T follicular helper cell (primary cell): ENCODE measurements at places on chromosomes 11 and 22.

DNA sequence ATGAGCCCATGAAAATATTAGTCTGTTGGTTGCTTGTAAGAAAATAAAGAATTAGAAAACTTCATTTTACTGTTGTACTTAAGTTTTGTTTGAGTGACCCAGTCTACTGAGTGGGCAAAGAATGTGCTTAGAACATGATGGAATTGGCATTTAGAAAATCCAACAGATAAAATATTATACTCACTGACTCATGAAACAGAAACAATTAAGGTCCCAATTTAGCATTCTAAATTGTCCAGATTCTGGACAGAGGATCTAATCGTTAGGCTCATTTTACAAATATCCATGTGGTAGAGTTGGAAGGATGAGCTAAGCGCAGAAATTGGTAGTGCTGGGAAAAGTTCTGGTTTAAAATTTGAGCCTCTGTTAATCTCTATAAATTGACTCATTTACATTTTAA is 45.4 kb downstream of the METTL15 start:
- no peak for DNase-seq

- no peak for DNase-seq
Measured at GRCh38 chr11:12963051-12963450, 46.1 kb upstream of the RASSF10 start.

DNA sequence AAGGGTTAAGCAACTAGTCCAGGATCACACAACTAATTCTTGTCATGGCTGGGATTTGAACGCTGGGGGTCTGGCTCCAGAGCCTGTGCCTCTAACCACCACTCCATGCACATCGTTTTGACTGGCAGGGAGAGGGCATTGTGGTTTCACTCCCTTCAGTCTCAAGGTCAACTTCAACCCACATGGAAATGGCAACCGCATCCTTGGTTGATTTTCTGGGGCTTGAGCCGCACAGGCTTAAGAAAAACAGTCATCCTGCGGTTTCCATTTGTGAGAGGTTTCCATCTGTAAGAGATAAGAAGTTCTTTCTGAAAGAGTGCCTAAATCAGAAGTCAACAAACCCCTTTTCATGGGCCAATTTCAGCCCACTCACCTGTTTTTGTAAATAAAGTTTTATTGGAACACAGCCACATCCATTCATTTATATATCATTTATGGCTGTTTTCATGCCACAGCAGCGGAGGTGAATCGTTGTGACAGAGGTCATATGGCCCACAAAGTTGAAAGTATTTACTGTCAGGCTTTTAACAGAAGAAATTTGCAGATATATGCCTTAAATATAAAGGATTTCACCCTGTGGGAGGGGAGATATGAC is 65.7 kb downstream of the SGSM1 start:
- DNase-seq: no peak

DNA sequence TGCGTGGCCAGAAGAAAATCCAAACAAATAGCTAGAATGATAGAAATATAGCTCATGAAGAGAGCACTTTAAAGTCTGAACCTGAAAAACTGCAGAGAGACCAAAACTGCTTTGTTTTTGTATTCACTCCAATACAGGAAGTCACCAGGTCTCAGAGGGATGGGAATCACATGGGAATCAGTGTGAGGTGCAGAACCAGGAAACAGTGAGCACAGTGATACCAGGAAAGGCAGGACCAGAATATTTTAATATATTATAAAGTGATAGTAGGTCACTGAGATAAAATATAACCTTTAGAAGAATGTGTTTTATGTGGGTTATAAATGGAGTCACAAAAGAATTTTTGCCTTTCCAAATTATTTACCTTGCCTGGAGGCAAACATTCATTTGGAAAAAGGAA is 277.3 kb downstream of the CASP12 start:
- no peak for DNase-seq

DNA sequence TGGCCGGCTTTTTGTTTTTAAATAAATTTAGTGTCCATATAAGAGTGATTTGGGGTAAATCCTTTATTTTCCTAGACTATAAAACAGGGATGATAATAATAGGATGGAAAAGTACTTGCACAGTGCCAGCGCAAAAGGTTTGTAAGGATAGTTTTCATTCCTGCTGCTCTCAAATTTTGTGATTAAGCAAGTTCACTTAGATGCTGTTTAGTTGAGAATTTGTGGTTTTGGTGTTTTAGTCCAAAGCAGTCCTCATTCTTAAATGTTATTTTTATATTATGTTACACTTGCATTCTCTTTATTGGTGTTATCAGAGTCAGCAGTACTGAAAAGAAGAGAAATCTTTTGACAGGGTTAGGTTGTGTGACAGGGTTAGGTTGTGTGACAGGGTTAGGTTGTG is 47.9 kb downstream of the PPP6R3 start:
- DNase-seq: no peak

- no peak for DNase-seq
Measured at GRCh38 chr11:47171856-47172255, 4.8 kb downstream of the ARFGAP2 start.

- DNase-seq: no peak
Measured at GRCh38 chr11:92302770-92303169, 78.2 kb downstream of the FAT3 start.

DNA sequence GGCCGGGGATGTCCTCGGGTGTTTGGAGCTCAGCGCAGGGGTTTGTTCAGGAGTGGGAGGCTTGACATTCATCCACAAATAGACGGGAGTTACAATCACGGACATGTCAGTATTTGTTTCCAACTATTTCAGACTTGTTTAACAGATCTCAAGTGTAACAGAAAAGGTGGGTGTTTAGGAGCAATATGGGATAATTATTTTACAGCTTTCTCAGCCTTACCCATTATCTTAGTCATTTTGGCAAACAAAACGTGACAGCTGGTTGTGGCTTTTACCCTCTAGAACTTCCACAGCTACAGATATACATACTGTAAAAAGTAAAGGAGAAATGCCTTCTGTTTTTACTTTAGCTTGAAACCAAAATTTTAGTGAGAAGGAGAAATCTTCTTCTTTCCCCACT is 178.7 kb upstream of the TMEM45B start:
- DNase-seq: no peak

- DNase-seq: no peak
Measured at GRCh38 chr11:93054279-93054678, 84.8 kb downstream of the MTNR1B start.

DNA sequence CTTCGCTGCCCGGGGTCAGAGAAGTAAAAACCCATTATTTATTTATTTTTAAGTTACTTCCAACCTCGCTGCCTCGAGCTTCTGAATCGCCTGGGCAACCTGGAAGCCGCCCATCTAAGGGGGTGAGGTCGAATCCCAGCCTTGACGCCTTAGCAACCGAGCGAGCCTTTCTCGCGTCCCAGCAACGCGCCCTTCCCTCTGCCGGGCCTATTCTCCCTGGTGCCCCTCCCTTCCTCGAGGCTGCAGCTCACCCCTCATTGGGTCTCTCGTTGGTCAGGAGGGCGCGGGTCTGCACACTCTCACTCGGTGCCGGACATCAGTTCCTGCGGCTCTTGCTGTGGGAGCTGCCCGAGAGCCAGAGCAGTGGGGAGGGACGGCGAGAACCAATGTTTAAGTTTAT is at the start of gene CCDC81:
TSS of gene CCDC81 (plus strand) at position 302 of the 400 bp plus-strand sequence. CDS start 277 bp downstream, outside the sequence.
- DNase-seq: no peak

- DNase-seq: no peak
Measured at GRCh38 chr11:37595845-37596244, 997.8 kb upstream of the RAG2 start.

DNA sequence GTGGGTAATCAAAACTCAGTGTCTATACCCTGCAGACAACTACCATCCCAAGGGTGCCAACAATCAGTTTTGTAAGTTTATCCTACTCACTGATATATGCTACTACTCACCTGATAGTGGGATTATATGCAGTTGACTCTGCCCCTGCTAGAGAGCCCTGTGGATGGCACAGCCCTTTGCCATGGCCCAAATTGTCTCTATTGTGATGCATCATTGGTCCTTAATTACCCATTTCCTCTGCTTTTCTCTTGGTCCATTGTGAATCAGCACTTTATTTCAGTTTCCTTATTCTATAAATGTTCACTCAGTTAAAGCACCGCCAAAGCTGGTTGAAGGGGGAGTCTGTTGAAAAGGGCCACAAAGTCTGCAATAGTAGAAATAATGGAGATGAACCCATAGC is 42.3 kb downstream of the PLAAT5 start:
- no peak for DNase-seq

- no peak for DNase-seq
Measured at GRCh38 chr11:1123970-1124369, 33.8 kb upstream of the MUC5AC start.

GRCh38 chr22:49720279-49720959 is 107.3 kb downstream of the BRD1 start:
- DNase-seq: no peak

GRCh38 chr11:128231845-128232410 is 355.4 kb downstream of the ETS1 start:
- DNase-seq: no peak

DNA sequence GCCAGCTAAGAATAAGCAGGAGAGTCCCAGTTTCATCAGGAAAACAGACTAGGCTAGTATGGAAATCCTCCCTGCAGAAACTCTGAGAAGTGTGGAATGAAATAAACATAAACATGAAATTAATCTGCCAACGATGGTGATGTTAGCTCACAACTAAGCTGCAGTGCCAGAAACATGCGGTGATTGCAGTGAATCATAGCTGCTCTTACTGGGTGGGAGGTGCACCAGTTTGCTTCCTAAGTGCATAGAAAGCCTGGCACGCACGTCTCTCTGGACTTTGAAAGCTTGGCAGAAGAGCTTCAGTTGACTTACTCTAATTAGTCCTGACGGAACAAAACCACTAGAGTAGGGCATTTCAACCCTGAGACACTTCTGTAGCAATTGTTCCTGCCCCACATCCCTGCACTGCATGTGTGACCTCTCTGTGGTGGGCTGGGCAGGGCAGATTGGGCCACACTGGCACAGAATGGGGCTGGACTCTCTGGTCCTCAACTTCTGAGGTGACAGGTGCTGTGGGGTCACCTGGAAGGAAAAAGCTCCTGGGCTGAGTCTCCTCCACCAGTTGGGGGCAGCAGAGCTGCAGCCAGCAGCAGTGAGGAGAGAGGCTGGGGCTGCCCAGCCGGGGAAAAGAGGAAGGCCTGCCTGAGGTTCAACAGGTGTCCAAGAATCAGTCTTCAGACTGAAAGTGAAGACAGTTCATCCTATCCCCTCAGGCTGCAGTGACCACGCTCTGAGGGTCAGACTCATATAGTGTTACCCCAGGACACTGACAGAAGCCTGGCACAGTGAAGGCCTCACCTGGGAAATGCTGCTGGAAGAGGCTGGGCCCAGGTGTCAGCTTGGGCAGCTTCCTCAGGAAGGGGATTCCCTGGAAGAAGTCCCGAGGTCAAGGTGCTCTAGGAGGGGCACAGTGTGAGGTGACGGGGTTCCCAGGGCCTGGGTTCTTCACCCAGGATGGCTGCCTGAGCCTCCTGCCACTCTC is 40.5 kb downstream of the GGTLC2 start:
- no peak for DNase-seq

- DNase-seq: no peak
Measured at GRCh38 chr11:4102711-4103110, 8.1 kb downstream of the RRM1 start.

DNA sequence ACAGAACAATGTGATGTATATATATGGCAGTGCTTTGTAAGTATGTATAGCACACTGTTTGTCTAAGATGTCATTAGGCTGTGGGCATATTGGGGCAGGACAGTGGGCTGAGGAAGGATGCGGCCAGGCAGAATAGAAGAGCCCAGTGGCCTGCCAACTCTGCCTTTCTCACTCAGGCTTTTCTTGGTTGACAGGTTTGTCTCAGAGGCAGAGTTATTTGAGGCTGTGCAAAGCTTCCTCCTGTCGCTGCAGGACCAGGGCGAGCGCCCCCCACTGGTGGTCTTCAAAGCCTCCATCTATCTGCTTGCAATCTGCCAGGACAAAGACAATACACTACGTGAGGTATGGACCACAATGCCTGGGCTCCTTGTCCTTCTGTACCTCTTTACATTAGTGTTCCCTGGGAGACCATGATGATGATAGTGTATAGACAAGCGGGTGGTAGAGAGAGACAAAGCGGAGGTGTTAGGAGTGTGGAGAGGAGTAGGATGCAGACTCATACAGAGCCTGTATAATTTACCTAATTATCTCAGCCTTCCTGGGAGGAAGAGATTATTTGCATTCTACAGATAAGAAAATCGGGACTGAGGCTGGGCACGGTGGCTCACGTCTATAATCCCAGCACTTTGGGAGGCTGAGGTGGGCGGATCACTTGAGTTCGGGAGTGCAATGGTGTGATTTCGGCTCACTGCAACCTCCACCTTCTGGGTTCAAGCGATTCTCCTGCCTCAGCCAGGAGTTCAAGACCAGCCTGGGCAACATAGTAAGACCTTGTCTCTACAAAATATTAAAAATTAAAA is 37.3 kb upstream of the CCDC134 start:
- DNase-seq: no peak

- DNase-seq: no peak
Measured at GRCh38 chr11:44568331-44568657, 2.8 kb downstream of the CD82 start.

DNA sequence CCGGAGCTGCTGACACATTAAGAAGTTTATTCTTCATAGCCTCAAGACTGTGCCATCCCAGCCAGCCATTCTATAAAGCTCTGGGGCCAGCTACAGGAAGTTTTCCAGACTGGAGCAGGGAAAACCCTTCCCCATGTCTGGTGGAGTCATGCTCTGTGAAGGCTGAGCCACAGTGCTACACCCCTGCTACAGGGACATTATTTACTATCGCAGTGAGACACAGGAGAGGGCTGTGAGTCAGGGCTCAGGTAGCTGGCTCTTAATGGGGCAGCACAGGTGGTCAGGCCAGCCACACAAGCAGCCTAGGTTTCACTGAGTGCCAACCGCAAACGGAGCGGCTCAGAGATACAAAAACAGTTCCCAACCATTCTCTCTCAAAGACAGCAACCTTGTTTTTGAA is 12.1 kb downstream of the HPS4 start:
- DNase-seq: no peak

DNA sequence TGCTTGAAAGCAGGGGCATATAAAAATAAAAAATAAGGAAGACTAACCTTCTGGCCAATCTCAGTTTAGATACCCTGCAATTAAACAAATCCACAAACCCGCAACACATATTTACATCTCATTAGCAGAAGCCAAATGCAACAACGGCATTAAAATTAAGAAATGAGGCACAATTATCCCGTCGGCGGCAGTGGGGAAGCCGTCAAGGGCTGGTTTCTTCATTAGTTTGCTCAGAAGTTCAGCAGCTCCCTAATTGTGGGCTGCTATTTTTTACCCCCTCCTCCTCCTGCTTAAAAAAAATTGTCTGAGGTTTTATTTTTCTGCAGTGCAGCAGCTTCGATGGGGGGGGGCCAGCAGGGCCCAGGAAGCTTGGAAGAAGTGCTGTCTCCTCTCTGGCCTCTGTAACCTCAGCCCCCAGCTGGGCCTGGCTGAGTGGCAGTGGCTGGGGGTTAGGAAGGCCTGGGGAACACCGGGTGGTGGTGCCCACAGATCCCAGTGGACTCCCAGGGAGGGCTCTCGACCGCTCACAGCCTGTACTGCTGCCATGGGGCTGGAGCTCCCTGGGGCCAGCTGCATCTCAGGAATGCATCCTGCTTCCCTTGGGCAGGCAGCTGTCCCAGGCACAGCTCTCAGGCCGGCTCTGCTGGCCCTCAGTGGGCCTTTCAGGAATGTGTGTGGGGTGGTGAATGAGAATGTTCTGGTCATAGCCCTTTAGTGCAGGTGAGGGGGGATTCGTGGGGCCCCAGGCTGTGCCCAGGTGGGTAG is 148.7 kb upstream of the B3GAT1 start:
- no peak for DNase-seq

GRCh38 chr11:65501472-65502273 is 2.8 kb downstream of the MALAT1 start:
- no peak for DNase-seq

- DNase-seq: no peak
Measured at GRCh38 chr11:7889985-7890384, 41.1 kb downstream of the OR10A6 start.
